ENCODE measurements at places on chromosomes 16 and 17.

- DNase-seq = no peak
These were observed 672.5 kb upstream of the KIF2B start for GRCh38 chr17:53150101-53150698.

DNA sequence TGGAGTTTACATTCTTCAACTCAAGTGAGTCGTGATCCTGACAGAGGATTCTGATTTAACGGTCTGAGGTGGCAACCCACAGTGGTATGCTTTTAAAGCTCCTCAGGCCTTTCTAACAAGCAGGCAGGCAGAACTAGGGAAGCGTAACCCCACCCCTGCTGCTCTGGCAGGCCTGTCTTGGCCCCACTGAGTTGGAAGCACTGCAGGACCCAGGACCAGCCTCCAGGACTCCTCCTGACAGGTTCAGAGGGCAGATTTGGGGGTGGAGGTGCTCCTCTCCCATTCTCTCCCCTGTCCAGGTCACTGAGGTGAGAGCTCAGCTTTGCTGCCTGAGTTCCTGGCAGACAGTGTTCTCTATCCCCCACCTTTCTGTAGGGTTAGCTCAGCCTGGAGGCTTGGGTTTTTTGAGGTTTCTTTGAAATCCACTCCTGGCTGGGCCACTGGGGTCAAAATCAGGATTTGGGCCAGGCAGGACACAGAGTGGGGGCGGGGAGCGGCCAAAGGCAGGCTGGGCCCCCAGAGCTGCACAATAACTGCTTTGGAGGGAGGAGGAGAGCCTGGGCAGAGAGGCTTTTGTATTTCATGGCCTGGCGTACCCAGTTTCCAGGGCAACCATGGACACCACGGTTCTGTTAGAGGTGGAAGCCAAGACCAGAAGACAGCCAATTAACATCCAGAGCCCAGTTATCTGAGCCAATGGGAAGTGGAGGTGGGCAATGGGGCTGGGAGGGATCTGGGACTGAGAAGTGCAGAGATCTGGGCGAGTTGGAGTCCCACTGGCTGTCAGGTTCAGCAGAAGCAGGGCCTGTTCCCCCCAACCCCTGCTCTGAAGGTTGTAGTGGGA lies 9.5 kb downstream of the MRPL27 start:
- DNase-seq = no peak

DNA sequence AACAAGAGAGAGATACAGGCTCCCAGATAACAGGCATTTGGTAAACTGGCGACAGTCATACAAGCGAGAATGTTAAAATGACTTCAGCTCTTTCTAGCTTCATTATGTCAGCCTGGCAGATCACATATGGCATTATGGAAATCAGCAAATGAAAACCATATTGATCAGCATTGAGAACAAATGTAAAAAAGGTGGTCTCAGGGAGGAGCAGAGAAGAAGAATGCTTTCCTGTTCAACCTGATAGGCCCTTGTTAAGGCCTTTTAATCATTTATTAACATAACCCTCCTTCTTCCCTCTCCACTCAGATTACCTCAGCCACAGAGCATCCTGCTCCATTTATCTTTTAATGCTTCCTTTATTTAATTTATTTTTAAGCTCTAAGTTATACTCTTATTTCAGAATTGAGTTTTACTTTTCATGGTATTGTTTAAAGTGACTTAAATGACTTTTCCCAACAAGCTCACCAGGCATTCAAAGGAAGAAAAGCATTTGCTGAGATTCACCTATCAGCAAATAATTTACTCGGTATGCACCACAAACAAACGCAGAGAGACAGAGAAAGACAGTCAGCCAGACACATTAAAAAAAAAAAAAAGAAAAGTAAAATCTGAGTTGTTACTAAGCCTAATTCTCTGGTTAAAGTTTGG lies 243.9 kb upstream of the TBX2 start:
- no peak for DNase-seq

GRCh38 chr16:56844056-56844455 lies 21.0 kb upstream of the SLC12A3 start:
- no peak for DNase-seq

- DNase-seq = no peak
These were observed 98.4 kb upstream of the PLCG2 start for GRCh38 chr16:81680444-81681275.

DNA sequence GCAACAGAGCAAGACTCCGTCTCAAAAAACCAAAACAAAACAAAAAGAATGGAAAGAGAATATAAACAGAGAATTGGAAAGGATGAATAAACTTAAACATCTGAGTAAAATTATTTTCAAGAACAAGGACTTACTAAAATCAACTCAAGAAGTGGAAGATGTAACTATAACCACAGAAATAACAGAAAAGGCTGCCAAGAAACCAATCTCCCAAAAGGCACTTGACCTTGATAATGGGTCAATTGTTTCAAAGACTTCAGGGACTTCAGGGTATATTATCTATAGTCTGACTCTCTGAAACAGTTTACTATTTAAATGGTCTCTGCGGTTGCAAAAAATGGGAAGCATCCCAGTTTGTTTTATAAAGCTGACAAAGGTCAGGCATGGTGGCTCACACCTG lies 35.1 kb downstream of the VPS53 start:
- no peak for DNase-seq

- no peak for DNase-seq
These were observed 7.0 kb downstream of the ZNF768 start for GRCh38 chr16:30519120-30520049.

GRCh38 chr17:76709077-76709950 lies 1.5 kb downstream of the MXRA7 start:
- DNase-seq = no peak

- no peak for DNase-seq
These were observed 7.8 kb upstream of the ZNF200 start for GRCh38 chr16:3242709-3243108.

- no peak for DNase-seq
These were observed 47.2 kb downstream of the ZFPM1 start for GRCh38 chr16:88500255-88500661.

GRCh38 chr17:45132572-45133463 lies 503 bp upstream of the PLCD3 start:
- DNase-seq = peak; percentile 47

- no peak for DNase-seq
These were observed 2.1 kb downstream of the ACD start for GRCh38 chr16:67657751-67658518.

GRCh38 chr16:4052801-4053293 lies 63.4 kb downstream of the ADCY9 start:
- no peak for DNase-seq

- DNase-seq = no peak
These were observed 693.5 kb upstream of the EEF2KMT start for GRCh38 chr16:5791011-5791657.

- DNase-seq = no peak
These were observed 44.4 kb upstream of the ZFHX3 start for GRCh38 chr16:73092236-73092781.

- no peak for DNase-seq
These were observed 60.6 kb upstream of the TMEM97 start for GRCh38 chr17:28258347-28258887.

DNA sequence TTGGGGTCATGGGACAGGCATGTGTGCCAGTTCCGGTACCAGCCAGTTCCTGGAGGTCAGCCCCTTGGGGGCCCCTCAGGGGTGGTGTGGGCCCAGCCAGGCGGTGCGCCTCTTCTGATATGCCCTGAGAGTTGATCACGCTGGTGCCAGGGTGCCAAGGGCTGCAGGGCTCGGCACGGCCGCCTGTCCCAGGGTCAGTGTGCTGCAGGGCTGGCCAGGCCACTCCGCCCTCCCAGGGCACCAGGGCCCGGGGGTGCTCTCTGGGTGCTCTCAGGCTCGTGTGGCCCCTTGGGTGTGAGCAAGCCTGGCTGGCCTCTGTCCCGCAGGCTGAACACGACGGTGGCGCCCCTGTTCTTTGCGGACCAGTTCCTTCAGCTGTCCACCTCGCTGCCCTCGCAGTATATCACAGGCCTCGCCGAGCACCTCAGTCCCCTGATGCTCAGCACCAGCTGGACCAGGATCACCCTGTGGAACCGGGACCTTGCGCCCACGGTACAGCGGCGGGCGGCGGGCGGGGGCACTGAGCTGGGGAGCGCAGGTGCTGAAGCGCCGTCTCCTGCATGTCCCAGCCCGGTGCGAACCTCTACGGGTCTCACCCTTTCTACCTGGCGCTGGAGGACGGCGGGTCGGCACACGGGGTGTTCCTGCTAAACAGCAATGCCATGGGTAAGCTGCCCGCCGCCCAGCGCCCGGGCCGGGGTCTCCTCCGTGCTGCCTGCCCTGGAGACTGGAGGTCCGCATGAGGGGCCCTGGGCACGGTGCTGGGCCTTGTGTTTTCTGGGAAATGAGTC lies 6.0 kb downstream of the GAA start:
- DNase-seq = no peak

- no peak for DNase-seq
These were observed 646 bp downstream of the CBX2 start for GRCh38 chr17:79778504-79779083.

DNA sequence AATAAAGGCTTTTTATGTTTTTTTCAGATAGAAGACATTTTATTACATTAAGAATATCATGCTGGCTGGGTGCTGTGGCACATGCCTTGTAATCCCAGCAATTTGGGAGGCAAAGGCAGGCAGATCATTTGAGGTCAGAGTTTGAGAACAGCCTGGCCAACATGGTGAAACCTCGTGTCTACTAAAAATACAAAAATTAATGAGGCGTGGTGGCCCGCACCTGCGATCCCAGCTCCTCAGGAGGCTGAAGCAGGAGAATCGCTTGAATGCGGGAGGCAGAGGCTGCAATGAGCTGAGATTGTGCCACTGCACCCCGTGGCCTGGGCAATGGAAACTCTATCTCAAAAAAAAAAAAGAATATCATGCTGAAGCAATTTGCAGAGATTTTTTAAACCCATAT lies 29.1 kb upstream of the HAPSTR1 start:
- DNase-seq = no peak

GRCh38 chr16:61730997-61731396 lies 305.2 kb downstream of the CDH8 start:
- DNase-seq = no peak

- no peak for DNase-seq
These were observed 39.5 kb downstream of the ST3GAL2 start for GRCh38 chr16:70399381-70399780.

- DNase-seq = no peak
These were observed 17.2 kb downstream of the SNTB2 start for GRCh38 chr16:69204172-69204571.

GRCh38 chr16:16938009-16938408 lies 532.8 kb downstream of the XYLT1 start:
- no peak for DNase-seq

DNA sequence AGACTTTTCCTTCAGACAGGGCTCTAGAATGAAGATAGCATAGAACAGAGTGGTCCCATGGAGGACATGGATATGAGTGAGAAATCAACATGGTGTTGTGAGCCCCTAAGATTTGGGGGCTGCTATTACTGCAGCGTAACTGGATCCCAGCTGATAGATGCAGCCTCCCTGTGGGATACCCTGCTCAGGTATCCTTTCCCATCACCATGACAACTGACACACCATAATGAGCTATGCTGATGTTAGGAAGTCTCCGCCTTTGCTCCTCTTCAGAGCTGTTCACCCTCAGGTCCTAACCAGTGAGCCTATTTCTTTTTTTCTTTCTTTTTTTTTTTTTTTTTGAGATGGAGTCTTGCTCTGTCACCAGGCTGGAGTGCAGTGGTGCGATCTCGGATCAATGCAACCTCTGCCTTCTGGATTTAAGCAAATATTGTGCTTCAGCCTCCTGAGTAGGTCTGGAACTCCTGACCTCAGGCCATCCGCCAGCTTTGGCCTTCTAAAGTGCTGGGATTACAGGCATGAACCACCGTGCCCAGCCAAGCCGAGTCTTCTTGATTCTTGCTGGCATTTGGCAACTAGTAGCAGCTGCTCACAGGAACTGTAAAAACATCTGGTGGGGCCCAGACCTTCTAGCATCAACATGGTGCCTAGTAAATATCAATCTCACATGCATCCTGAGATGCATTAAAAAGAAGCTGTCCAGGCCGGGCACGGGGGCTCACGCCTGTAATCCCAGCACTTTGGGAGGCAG lies 17.1 kb downstream of the STX4 start:
- no peak for DNase-seq

DNA sequence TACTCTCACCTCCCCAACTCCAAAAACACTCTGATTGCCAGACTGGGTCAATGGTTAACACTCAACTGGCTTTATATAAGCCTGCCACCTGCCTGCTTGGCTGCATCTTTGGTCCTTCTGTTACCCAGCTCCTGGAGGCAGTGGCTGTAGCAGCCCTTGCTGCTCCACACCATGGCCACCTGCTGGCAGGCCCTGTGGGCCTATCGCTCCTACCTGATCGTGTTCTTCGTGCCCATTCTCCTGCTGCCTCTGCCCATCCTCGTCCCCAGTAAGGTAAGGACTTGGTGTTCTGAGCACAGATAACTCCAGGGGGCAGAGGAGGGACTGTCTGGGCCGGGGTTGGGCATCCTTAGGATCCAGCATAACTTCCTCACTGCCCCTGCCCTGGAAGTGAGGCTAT lies at the start of gene SLC13A2:
SLC13A2 (plus strand) TSS at position 103 of the 400 bp plus-strand sequence; CDS start at position 172, 69 bp downstream.
- no peak for DNase-seq

GRCh38 chr17:66492080-66492479 lies 189.7 kb downstream of the PRKCA start:
- no peak for DNase-seq

- DNase-seq = no peak
These were observed 52.1 kb downstream of the USP10 start for GRCh38 chr16:84751947-84752346.

DNA sequence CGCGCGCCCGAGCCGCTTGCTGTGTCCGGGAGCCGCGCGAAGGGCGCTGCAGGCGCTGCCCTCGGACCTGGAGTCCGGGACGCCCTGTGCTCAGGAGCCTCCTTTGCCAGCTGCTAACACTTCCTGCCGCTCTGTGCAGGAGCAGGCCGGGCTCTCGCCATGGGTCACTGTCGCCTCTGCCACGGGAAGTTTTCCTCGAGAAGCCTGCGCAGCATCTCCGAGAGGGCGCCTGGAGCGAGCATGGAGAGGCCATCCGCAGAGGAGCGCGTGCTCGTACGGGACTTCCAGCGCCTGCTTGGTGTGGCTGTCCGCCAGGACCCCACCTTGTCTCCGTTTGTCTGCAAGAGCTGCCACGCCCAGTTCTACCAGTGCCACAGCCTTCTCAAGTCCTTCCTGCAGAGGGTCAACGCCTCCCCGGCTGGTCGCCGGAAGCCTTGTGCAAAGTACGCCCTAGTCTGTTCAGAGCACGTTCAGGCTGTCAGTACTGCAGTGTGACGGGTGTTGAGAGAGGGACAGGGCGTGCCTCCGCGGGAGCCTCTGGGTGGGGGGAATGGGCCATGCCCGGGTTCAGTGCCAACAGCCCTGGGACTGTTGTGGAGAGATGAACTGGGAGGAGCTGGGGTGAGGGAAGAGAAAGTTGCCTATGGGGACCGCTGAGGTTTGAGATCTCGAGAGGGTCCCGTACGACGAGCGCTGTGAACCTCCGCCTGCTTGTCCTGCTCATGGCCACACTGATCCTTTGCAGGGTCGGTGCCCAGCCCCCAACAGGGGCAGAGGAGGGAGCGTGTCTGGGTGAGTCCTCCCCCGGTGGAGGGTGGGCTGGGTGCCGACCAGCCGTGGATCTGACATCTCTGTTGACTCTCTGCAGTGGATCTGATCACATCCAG lies 1.3 kb downstream of the ZNF276 start:
- DNase-seq = no peak

- DNase-seq = no peak
These were observed 5.0 kb downstream of the SOST start for GRCh38 chr17:43753493-43754129.

- DNase-seq = no peak
These were observed 47.7 kb upstream of the TNRC6A start for GRCh38 chr16:24681793-24682192.
